ENCODE measurements at places on chromosomes 4 and X.

GRCh38 chr4:161010227-161010626 is 1153.6 kb downstream of the FSTL5 start:
- no peak for DNase-seq

GRCh38 chr4:153529646-153530045 is 63.5 kb downstream of the TMEM131L start:
- DNase-seq = peak; percentile 55

- DNase-seq = no peak
Measured at GRCh38 chrX:12986164-12986779, 11.4 kb downstream of the TMSB4X start.

DNA sequence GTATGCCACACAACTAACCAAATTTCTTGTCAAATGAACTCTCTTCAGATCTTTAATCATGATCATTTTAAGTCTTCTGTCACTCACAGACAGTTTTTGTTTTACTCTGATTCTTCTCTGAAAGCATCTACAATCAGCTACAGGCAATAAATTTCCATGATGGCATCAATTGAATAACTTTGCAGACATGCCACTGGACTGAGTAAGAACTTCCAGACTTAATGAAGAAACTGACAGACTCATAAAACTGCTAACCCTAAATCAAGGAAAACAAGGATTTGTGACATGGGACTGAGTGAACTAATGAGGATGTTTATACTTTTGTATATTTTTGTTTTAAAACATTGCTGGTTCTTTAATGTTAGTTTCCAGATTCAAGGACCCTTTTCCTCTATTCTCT is 5.5 kb upstream of the PPP1R2C start:
- DNase-seq = no peak

DNA sequence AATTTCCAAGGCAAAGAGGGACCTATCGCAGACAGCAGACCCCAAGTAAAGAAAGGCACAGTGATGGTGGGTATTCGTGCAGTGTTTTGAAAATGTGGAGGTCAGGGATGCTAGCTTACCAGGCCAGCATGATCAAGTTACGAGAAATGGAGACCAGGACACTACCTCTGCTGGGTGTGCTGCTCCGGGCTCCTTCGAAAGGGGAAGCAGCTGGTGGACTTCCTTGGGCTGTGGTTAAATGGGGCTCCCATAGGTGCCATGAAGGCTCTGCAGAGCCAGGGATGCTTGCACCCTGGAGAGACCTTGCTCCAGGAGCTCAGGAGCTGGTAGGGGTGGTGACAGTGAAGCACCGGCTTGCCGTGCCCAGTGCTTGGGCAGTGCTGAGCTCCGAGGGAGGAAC is 68.8 kb downstream of the TBL1X start:
- DNase-seq = no peak

- DNase-seq = peak; percentile 93
Measured at GRCh38 chr4:7052923-7053715, 9.9 kb downstream of the TADA2B start.
